ENCODE measurements at places on chromosomes 4 and X.

DNA sequence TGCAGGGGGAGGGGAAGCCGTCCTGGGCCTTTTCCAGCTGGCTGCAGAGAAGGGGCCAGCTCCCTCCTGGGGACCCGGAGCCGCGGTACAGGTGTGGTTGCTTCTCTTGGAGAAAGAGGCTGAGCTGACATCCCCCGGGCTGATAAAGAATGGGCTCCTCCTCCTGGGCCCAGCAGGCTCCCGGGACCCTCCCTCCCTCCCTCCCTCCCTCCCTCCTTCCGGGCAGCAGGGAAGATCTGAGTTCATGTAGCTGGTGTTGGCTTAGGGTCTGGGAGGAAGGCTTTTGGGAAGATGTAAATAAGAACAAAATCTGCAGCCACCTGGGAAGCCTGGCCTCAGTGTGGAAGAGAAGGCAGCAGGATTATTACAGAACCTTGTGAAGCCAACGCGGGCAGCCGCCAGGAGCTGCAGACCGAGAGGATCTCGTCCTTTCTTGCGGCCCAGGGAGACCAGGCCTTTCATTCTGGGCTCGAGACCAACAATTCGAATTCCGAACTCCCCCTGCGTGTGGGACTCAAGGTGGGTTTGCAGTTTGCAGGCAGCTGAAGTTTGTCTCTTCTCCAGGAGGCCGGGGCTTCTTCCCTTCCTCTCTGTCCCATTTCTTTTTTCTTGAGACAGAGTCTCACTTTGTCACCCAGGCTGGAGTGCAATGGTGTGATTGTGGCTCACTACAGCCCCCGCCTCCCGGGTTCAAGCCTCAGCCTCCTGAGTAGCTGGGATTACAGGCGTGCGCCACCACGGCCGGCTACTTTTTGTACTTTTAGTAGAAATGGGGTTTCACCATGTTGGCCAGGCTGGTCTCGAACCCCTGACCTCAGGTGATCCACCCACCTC, at the start of gene PLCXD1:
PLCXD1 (plus strand) TSS at position 216 of the 834 bp plus-strand sequence. CDS start 2,807 bp downstream, outside the sequence.
- DNase-seq, result peak; percentile 78

- no peak for DNase-seq
These were observed 491.0 kb upstream of the MAGEB2 start for GRCh38 chrX:29724316-29724715.

DNA sequence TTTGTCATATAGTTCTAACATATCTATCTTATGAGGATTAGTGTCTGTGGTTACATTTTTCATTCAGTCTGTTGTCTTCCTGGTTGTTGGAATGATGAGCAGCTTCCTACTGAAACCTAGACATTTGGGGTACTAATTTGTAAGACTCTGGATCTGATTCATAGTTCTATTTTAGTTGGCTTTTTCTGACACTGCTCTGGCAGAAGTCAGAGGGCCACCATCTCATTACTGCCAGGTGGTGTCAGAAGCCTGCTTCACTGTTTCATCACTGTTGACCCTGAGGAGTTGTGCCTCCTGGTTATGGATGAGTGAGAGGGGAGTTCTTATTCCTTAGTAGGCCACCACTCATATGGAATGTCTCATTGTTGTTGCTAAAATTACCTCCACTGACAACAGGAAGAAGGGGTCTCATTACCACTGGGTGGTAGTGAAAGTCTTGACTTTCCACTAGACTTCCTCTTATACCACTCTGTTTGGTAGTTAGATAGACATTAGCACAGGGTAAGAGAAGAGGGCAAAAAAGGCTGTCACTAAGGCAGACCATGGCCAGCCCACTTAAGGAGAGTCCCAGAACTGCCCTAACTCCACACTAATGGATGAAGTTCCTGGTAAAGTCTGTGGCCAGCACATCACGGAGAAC, 395.2 kb downstream of the SPOCK3 start:
- DNase-seq, result no peak

GRCh38 chrX:136616987-136617685, 30.8 kb upstream of the CD40LG start:
- DNase-seq, result no peak

- DNase-seq, result no peak
These were observed 51.3 kb downstream of the FNIP2 start for GRCh38 chr4:158819942-158820786.

DNA sequence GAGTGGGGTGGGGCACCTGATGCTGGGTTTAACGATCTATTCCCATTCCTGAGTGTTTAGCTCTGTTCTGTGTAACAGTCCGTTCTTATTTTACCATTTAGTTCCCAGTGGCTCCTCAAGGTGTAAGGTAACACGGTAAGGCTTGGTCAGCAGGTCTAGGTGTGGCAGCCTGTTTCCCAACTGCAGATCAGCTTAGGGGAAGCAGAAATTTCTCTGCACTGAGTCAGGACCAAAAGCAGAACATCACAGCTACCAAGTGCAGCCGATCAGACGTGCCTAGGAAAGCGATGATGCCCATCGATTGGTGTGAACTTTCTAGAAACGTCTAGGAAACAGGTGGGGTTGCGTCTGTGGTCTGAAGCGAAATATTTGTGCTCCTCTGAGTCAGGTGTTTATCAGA, 240.1 kb downstream of the STIM2 start:
- no peak for DNase-seq

DNA sequence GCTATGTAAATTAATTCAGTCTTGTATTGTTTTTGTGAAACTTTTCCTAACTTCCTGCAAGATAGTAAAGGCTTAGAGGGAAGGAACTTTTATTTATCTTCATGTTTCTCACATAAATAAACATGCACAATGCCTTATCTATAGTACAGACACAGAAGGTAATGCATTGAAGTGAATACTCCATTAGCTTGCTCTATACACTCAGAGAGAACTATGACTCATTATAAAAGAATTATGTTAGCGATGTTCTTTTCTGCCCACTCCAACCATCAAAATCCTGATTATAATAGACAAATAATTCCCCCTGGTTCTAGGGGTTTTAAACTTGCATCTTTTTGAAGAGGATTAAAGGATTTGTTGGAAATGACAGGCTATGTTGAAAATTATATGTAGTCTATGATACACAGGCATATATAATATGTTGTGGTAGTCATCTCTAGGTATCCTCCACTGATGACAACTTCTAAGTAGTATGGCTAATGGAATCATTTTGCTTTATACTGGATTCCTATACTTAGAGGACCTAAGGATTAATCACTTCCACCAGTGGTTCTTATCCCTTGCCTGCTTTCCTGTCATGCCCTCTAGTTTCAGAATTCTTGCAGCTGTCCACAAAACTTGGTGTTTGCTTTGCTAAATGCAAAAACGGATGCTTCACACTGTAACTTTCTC, 115.7 kb downstream of the NDST4 start:
- no peak for DNase-seq

Measured in retina (tissue), 1 donor.